ENCODE measurements at places on chromosomes 4 and X.

DNA sequence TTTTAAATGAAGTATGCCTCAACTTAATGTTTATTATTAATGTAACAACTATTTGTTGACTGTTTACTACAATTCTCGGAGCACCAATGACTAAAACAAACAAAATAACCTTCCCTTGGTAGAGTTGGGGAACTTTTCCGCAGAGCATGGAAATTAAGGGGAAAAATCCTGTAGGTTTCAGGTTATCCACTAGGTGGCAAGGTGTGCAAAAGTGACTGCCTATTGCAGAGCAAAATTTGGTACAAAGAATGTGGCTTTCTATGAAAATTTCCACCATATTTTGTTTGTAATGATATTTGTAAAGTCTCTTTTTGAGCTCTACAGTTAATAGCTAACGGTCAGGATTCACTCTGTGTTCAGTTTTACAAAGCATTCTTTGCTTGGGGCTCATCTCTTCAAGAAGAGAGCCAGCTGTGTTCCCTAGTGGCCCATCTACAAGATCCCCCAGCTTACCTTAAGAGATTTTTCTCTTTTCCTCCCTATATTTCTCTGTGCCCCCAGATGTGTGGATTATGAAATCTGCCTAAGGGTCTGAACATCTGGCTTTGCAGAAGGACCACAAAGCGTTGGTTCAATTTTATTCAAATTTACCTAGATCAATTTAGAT is 61.1 kb downstream of the FBXO8 start:
- DNase-seq: no peak

DNA sequence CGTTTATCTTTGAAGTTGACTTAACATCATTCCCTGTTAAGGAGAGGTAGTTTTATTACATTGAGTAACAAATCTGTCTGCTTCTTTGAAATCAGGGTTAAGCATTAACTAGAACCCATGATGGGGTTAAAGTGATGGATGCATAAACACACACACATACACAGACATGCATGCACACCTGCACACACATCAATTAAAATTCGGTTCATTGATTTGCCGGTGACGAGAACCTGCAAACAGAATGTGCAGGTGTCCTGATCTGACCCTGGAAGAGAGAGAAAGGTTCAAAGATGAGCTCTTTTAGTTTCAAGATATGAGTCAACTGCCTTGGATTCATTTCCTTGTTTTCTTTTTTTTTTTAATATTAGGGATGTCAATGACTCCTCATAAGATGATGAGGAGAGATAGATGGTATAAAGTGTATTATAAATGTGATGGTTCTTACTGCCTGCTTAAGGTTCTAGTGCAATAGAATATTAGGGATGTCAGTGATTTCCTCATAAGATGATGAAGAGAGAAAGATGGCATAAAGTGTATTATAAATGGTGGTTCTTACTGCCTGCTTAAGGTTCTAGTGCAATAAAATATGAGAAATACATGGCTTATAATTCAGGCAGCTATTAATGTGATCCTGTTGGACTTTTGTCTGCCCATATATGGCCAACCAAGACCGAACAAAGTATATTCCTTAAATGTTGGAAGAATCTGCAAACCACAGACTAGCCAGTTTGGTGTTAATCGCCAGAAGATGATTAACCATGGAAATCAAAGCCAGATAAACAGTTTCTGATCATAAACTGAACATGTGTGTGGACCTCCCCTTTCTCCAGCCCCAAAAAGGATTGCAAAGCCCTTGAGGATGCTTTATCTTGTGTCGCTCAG is 14.1 kb upstream of the CD99 start:
- DNase-seq: no peak

DNA sequence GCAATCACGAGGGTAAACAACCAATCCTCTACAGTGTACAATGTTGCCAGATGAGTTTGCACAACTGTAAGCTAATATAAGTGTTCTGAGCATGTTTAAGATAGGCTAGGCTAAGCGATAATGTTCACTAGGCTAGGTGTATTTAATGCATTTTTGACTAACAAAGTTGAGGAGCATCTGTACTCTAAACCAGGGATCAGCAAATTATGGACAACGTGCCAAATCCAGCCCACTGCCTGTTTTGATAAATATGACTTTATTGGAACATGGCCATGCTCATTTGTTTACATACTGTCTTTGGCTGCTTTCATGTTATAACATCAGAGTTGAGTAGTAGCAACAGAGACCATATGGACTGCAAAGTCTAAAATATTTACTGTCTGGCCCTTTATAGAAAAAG is 46.3 kb upstream of the ARHGEF6 start:
- DNase-seq: no peak

GRCh38 chr4:112136551-112136950 is 8.7 kb upstream of the FAM241A start:
- no peak for DNase-seq

DNA sequence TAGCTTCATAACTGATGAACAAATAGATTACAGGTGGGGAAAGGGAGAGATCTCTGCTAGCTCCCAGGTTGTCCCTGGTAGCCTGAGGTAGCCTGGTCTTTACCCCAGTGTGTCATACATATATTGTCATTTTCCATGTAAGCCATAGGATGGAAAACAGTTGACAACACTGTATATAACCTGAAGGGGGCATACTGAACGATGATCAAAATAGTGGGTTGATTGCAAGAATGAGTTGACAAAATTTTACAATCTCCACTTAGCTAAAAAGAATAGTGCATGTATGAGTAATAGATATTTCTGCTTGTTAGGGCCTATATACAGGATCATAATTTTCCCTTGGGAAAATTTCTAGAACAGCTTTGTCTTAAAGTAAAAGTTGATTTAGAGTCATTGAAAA is 304.1 kb upstream of the HAND2 start:
- no peak for DNase-seq

DNA sequence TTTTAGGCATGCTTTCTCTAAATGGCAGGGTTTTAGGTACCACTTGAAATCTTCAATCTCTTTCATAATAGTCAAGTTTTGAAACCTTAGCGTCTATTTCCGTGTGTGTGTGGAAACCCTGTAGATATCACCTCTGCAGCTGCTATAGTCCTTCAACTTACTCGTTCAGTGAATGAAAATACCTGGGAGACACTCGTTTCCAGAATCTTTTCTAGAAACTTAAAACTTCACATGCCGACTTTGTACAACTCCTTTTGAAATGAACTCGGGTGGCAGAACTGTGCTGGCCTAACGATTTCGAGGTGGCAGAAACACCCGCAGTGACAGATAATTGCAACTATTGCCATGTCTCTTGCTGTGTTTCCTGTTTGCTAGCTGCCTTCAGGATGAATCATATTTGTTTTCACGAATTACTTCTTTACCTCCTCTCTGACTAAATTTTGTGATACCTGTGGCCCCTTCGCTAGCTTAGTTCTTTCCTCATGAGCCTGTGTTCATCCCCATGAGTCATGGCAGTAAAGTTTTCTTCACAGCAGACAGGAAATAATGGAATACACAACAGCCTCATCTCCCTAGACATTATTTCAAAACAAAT is 104.7 kb upstream of the SMIM10 start:
- no peak for DNase-seq

- DNase-seq: no peak
Measured at GRCh38 chr4:81550388-81550859, 78.7 kb upstream of the RASGEF1B start.

GRCh38 chr4:152240232-152240631 is 295.7 kb downstream of the FBXW7 start:
- DNase-seq: no peak

- DNase-seq: no peak
Measured at GRCh38 chrX:11064851-11065600, 46.1 kb upstream of the HCCS start.

All from stimulated activated CD8-positive, alpha-beta memory T cell treated with anti-CD3 and anti-CD28 coated beads, Interleukin-4, amount 100 ng/mL, for 4 hours (primary cell).